ENCODE measurements at places on chromosomes 11 and 22.
A peak's percentile ranks its signal among the peaks of the same experiment; 100 is the strongest.

DNA sequence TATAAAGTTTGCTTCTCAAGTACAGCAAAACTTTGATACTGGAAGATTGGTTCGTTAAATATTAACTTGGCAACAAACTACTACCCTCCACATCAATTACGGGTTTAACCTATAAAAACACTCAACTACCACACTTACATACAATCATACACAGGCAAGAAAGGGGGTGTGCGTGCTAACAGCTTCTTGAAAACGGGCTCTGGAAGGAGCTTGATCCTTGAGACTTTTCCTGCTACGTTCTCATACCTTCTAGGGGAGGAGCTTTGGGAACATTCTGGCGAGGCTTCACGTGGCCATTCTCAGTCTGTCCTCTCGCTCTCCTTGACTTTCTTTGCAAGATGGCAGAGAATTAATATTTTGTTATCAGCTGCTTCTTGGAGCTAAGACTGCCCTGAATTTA is 6.8 kb upstream of the ESAM start:
- no peak for DNase-seq

DNA sequence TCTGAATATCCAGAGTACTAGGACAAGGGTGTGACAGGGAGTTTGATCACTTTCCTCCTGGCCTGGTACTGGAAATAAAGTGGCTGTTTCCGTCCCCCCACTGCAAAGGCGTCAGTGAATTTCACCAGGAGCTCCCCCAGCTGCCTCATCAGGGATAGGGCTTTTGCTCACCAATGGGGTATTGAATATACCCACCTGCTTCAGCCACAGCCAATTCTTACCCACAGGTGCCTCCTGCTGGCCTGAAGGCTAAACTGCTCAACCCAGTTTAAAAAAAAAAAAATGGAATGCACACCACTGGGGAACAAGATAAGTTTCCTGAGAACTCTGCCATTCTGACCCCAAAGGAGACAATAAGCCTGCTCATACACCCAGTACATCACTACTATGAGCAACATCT is 65.3 kb upstream of the MS4A8 start:
- DNase-seq, result peak; percentile 81

DNA sequence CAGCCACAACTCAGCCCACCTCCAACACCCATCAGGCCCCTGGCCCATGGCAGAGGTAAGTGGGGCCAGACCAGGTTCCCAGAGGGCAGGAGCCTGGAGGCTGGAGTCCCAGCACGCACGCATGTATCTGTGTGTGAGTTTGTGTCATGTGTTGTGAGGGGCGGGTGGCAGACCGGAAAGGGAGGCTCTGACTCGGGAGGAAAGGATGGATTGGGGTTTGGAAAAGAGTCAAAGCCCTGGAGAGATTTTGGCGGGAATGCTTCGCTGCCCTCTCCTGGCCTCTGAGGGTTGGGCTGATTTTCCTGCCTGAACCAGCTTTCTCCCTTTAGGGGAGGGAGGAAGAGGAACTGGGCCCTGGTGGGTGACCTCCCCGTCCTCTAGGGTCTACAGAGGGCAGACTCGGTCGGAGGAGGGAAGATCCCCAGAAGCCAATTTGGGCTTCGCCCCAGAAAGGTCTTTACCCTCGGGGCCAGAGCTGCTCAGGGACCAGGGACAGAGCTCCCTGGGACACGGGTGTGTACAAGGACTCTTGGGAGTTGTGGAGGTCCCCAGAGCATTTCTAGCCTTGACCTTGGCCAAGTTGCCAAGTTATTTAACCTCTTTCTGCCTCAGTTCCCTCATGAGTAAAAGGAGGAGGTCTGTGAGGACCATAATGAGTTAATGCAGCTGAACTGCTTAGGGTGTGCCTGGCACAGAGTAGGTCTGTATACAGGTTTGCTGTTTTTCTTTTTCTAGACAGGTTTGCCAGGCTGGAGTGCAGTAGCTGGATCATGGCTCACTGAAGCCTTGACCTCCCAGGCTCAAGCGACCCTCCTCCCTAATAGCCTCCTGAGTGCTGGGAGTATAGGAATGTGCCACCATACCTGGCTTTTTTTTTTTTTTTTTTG is 6.9 kb downstream of the C11orf68 start:
- peak; percentile 40 for DNase-seq

- DNase-seq, result no peak
These were observed 45.6 kb upstream of the SEPTIN5 start for GRCh38 chr22:19668748-19669147.

DNA sequence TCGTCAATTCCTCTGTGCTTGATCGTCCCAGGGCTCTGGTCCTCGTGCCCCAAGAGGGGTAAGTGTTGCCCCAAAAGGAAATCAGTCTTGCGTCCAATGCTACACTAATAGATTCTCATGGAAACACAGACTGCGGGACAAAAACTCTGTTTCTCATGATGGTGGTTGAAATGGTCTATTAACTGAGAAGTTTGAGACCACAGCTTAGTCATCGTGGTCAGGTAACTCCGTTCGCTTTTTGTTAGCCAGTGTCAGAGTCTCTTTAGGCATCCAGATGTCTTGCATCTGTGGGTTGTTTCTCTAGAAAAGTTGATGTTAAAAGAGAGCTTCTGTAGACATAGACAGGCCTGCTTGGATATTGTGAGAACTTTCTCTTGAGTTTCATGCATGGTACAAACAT is 104.6 kb upstream of the SORL1-AS1 start:
- DNase-seq, result no peak

- no peak for DNase-seq
These were observed 17.7 kb downstream of the IGF2 start for GRCh38 chr11:2121227-2122130.

- no peak for DNase-seq
These were observed 12.0 kb downstream of the PPIL2 start for GRCh38 chr22:21677606-21678443.

GRCh38 chr22:17806437-17806836 is 32.2 kb upstream of the BID start:
- DNase-seq, result no peak

DNA sequence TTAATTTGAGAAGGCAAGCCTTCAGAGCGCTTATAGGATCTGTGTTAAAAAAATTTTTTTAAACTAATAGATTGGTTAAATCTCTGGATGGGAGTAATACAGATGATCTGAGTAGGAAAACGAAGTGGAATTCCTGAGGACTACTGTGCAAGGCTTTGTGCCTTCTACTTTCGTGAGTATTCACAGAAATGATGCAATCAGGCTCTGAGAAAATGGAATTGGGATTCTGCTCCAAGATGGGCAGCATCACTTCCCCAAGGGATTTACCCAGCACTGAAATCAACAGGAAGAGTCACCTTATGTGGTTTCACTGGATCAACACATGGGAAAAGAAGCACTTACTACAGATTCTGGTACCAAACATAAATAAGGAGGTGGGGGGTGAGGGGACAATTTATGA is 12.5 kb downstream of the KMT5B start:
- DNase-seq, result no peak

DNA sequence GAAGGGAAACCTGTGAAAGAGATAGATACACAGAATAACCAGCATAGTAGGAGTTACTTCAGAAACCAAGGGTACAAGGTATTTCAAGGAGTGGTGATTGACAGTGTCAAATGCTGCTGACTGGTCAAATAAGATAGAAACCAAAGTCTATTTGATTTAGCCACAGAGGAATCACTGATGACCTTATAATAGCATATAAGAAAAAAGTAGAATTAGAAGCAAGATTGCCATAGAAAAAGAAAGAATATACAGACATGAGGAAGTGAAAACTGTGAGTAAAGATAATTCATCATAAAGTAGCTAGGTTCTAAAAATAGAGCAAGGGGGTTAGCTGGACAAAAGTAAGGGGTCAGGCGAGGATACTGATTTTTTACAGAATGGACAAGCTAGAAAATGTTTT is 14.2 kb downstream of the ZBTB44 start:
- DNase-seq, result peak; percentile 46

DNA sequence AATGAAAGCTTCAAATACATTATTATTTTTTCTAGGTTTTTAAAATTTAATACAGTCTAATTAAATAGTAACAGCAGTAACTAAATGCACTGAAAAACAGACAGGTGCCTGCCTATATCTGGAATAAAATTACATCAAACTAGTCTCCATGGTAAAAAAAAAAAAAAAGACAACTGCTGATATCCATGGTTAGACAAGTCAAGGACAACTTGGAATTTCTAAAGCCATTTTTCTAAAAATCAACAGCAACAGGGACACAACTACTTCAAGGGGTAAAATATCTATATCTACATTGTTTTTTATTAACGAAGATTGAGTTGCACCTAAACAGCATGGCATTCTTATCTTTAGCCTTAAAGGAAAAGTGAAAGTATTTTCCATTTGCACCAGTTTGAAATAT is 74.7 kb upstream of the VPREB1 start:
- DNase-seq, result no peak

GRCh38 chr11:75208446-75208845 is 32.1 kb upstream of the TPBGL start:
- no peak for DNase-seq

DNA sequence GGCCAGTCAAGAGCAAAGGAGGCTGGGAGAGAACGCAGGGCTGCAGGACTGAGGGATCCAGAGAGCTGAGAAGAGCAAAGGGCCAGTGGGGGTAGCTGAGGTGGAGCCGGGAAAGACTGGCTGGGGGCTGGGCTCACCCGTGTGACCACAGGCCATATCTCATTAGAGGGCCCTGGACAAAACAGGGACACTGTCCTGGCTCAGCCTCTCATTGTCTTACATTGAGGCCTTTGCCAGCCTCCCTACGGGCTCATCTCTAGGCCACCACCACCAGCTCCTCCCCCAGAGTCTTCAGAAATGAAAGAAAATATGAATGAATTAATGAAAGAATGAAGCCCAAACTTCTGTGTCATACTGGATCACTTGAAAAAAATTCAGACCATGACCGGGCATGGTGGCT is 9.2 kb downstream of the RAB36 start:
- no peak for DNase-seq

DNA sequence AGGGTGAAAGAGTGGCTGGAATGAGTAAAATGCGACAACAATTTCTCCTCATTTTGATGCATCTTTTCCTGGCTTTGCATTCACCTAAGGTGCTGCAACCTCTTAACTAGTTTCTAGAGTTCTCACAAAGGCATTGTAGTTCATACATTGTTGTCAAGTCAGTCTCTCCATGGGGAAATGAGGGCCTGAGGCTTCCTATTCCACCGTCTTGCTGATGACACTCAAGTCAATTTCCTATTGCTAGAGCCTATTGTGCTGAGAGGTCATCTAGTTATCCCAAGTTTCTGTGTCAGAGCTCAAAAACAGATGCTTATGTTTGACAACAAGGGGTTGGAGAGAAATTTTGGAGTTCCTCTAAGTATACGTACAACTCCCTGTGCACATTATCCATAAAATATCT is 11.6 kb upstream of the MS4A6A start:
- DNase-seq, result no peak

DNA sequence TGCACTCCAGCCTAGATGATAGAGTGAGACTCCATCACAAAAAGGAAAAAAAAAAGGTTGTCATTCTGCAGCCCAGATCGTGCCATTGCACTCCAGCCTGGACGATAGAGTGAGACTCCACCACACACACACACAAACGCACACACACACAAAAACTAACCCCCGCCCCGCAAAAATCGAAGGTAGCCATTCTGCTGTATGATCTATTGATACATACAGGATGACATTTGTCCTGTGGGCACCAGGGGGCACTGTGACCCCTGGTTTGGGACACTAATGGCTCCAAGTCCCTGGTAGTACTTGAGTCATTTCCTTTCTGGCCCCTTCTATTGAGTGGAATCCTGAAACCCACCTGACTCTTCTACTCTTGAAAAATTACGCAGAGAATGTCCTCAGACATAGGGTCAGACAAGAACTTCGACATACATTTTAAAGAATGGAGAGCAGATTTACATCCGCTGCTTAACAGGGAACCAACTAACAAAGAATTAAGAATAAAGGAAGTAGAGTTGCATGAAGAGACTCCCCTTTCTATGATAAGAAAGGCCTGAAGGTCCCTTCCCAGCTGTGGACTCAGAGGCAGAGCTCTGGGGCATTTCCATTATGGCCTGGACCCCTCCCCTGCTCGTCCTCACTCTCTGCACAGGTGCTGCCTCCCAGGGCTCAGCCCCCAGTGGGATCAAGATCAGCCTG is 35.0 kb upstream of the PRAME start:
- peak; percentile 87 for DNase-seq

GRCh38 chr11:86579406-86579731 is 93.0 kb downstream of the ME3 start:
- DNase-seq, result no peak

DNA sequence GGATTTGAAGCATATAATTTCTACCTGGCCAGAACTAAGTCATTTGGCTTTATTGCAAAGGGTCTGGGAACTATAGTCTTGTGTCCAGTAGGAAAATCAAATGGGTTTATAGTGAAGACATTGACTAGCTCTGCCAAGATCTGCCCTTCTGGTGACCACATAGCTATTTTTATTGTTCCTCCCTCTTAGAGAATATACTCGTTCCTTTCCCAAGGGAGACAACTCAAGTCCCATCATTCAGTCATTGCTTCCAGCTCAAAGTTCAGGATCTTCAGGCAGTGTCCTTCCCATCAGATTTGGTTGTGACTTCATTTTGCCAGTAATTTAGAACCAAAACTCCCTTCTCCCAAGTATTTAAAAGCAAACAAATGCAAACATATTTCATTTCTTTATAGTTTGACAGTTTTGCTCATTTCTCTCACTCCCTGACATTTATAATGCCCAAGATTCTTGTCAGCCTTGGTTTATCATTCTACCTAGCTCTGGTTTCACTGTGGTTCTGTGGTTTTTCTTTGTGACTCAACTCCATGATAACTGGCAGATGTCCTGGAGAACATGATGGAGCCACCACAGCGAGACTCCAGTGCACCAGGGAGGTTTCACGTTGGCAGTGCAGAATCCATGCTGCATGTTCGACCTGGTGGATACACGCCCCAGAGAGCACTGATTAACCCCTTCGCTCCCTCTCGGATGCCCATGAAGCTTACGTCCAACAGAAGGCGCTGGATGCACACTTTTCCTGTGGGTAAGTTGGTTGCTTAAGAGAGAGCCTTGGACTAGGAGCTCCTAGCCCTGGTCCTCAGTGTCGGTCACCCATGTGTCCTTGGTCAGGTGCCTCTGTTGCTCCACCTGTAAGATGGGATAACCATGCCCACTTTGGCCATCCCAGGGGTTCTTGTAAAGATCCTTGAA is 64.9 kb downstream of the DEPDC5 start:
- no peak for DNase-seq

- no peak for DNase-seq
These were observed 45.8 kb downstream of the HEPHL1 start for GRCh38 chr11:94066901-94067429.

GRCh38 chr11:74714904-74715303 is 16.3 kb downstream of the CHRDL2 start:
- DNase-seq, result no peak

GRCh38 chr22:31491218-31491962 is 1.7 kb upstream of the EIF4ENIF1 start:
- DNase-seq, result no peak

- DNase-seq, result no peak
These were observed 86.9 kb upstream of the NNMT start for GRCh38 chr11:114209343-114209742.

- no peak for DNase-seq
These were observed 12.8 kb upstream of the NUCB2 start for GRCh38 chr11:17263769-17264168.

- DNase-seq, result no peak
These were observed 51.3 kb upstream of the LARGE1 start for GRCh38 chr22:33971561-33971961.

GRCh38 chr22:33811686-33812085 is 108.6 kb downstream of the LARGE1 start:
- DNase-seq, result no peak

Data from Karpas-422 (cell line).